ENCODE measurements at places on chromosomes 5 and 9. TPM values are rescaled to one million over a fixed set of nuclear protein-coding genes. Genes with fewer than 3 reads are reported as not detected.

The FOXD4L6 gene
- not detected for total RNA-seq

The SPAAR gene
- total RNA-seq: 0.12 TPM

The SMIM33 gene
- total RNA-seq: not detected

The DRD1 gene
- total RNA-seq: 0.53 TPM

The PCDHB3 gene
- total RNA-seq: 1.3 TPM

Measured in aortic smooth muscle cell (primary cell).